Stimulated activated naive CD4-positive, alpha-beta T cell (primary cell): ENCODE measurements at places on chromosomes 5 and 9.

DNA sequence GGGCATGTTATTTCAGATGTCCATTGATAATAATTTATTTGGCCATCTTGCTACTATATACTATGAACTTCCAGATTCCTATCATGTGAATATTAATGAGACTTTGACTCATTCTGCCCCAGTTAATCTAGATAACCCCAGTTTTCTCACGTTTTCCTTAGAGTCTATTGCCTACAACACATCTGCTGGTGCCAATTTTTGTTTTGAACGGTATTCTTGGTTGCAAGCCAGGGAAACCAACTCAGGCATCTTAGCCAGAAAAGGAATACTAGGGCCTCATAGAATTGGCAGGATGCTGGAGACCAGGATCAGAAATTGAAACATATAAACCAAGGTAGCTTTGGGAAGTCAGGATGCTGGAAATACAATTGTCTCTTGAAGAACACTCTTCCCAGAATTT is 28.0 kb upstream of the NPR3 start:
- no peak for DNase-seq

GRCh38 chr9:89397471-89397870 is 79.2 kb downstream of the SECISBP2 start:
- DNase-seq = no peak

DNA sequence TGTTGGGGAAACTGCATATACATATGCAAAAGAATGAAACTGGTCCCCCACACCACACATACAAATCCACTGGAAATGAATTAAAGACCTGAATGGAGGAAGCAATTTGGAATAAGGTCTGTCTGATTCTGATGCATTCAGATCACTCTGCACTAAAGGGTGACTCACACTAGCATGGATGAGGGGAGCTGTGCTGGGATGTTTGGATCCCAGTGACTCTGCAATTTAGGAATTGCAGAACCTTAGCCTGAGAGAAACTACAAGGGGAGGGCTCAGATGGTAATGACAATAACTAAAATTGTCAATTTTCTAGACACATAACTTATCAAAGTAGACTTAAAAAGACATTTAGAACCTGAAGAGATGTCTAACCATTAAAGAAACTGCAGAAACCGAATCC is 312.0 kb downstream of the CDK5RAP2 start:
- DNase-seq = no peak

DNA sequence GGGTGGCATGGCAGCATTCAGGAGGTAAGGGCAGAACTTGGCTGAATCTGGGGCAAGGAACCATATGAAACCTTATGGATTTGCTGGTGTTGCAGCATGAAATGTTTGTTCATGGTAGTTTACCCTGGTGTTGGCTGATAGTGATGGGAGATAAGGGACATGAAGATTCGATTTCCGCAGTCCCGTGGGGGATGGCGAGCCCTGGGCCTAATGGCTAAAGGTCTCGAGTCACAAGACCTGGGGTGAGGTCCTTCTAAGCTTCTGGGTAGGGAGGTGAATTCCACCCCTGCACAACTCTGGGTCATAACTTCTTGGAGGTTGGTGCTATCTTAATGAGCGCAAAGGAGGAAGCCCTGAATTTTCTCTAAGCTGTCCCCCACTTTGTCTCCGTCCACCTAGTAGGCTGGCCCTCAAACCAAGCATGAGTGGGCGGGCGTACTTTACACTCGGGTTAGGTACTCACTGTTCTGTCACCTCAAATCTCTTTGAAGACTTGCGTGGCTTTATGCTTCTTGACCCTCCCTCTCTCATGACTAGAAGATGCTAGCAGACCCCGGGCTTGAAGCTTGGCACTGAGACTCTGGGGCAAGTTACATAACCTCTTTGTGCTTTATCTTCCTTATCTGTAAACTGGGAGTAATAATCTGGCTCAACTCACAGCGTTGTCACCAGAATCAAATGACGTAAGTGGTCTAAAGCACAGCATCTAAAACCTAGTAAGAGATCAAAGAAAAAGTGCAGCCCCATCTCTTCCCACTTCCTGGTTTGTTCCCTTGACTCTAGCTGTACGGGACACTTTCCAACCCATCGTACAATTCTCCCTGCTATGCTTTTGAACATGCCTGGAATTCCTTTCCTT is 72.5 kb downstream of the BASP1 start:
- no peak for DNase-seq

- DNase-seq = no peak
Measured at GRCh38 chr5:132928062-132928407, 35.4 kb downstream of the AFF4 start.

DNA sequence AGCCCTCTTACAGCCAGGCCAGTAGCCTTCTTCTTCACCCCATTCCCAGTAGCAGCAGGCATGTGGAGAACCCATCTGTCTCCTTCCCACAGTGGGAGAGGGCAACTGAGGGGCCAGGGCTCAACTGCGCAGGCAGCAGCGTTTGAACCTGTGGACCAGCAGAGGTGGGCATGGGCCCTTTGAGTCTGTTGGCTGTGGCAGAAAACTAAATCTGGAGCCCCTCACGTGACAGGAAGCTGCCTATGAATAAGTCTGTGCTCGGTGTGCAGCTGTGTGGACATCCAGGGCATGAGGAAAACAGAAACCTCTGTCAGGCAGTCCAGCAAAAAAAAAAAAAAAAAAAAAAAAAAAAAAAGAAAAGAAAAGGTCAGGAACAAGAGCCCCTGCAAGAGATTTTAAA is 189.2 kb upstream of the NR3C1 start:
- no peak for DNase-seq

DNA sequence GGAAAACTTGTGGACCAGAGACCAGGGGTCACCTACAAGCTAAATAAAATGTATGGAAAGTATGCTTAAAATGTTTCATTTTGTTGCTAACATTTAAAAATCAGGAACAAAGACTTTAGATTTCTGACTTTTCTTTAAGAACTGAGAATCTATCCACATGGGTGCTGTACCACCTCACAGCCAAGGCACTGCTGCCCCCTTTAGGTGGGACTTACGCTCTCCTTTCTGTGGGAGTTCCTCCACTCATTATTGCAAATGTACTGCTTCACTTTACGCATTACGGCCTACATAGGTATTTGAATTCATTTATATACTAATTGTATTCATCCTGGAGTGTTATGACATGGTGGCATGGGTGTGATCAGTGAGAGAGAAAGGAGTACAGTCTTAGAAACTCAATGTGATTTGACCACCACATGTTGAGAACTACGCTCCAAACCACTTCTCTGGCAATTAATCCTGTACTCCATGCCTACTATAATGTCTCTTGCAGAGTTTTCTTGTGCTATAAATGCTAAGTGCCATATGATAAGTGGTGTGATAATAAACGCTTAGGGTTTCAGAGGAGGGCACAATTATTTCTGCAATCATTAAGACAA is 24.7 kb upstream of the CETN3 start:
- DNase-seq = peak; percentile 9

- DNase-seq = no peak
Measured at GRCh38 chr5:42522783-42523182, 99.5 kb downstream of the GHR start.

DNA sequence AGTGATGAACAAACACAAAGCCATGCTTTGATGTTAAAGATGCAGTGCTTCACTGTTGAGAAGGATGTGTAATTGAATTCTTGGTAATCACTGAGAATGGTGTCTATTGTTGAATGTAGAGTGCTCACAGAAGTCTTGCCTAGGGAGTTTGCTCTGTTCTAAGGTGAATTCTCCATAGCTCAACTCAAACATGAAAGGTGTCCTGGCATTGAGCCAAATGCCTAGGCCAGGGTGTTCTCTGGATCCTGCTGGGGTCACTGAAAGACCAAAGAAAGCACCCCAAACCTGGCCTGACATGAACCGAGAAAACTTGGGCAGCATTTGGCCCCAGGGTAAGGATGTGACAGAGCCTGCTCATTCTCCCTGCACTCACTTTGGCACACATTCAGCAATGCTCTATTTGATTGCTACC is 217.3 kb downstream of the ARL15 start:
- DNase-seq = no peak

DNA sequence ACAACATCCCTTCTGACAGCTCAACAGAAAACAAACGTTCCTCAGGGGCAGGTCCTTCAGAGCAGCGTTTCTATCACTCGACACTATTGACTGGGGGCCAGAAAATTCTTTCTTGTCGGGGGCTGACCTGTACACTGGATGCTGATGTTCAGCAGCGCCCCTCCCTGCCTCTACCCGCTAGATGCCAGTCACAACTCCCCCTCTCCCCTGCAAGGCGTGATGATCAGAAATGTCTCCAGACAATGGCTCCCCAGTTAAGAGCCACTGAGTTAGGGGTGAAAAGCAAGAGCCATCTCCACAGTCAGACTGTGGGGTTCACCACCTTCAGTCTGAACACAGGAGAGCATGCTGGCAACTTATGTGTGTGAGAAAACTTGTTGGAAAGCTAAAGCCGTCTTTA is 39.8 kb downstream of the SERINC5 start:
- DNase-seq = no peak

DNA sequence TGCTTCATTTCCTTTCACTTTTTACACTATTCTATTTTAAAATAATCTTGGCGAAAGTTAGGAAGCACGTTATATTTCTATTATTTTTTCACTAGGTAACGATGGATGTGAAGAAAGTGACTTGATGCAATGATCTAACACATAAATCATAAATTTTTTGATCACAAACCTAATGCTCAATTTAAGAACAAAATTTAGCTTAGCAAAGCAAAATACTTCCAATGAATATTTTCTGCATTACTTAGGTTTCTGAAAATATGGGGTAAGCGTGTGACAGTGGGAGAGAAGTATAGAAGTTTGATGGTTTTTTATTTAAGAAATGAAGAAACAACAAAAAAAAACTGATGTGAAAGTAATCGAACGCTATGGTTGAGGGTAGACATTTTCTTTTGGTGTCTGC is 1528.7 kb upstream of the CDH9 start:
- no peak for DNase-seq

- DNase-seq = no peak
Measured at GRCh38 chr9:108445431-108446071, 410.2 kb downstream of the ACTL7B start.

- DNase-seq = no peak
Measured at GRCh38 chr5:7329712-7330111, 66.2 kb upstream of the ADCY2 start.

DNA sequence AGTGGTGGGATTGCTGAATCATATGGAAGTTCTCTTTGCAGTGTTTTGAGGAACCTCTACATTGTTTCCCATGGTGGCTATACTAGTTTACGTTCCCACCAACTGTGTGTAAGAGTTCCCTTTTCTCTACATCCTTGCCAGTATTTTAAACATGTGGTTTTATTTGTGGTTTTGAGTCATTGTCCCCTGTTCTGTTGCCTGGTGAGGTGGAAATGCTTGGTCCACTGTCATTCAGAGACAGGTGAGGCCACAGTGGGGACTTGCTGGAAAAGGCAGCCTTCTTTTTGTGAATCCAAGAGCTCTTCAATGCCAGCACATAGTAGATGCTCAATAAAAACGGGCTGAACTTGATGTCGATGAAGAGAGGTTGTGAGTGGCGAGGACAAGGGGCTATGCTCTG is 44.2 kb downstream of the SH3PXD2B start:
- DNase-seq = no peak

DNA sequence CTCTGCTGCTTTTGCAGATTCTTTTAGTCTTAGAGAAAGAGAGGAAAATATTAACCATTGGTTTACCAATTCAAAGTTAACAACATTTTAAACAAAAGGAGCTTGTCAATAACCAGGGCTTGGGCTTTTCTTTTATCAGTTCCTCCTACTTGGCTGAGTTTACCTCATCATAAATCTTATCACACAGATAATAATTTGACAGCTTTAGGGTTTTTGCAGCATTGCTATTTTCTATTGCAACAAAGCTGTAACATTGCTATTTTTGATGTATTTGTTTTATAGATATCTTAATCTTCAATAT is 9.8 kb upstream of the ABL1 start:
- DNase-seq = no peak

- DNase-seq = no peak
Measured at GRCh38 chr5:54717459-54717858, 199.9 kb downstream of the SNX18 start.

- DNase-seq = no peak
Measured at GRCh38 chr9:95079461-95079860, 238.0 kb downstream of the FANCC start.

DNA sequence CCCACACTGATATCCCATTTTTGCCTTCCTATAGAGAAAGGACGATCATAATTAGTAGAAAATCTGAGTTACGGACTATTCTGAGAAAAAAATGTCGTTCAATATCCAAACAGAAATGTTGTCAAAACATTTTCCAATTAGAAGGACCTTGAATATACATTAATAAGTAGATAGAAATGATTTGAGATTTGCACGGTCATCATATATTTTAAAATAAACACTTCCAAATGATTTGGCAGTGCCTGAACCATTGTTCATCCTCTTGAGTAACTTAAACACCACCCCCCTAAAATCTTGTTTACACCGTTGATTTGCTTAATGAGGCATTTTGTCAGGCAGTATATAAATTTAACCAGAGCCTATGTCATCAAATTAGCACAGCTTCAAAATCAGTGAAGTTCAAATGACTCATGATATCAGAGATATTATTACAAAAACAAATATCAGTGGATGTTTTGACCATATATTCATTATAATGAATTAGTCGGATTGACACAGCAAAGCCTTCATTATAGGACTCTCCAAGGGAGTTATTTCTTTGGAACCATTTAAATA is 105.0 kb downstream of the ACTL7B start:
- no peak for DNase-seq

DNA sequence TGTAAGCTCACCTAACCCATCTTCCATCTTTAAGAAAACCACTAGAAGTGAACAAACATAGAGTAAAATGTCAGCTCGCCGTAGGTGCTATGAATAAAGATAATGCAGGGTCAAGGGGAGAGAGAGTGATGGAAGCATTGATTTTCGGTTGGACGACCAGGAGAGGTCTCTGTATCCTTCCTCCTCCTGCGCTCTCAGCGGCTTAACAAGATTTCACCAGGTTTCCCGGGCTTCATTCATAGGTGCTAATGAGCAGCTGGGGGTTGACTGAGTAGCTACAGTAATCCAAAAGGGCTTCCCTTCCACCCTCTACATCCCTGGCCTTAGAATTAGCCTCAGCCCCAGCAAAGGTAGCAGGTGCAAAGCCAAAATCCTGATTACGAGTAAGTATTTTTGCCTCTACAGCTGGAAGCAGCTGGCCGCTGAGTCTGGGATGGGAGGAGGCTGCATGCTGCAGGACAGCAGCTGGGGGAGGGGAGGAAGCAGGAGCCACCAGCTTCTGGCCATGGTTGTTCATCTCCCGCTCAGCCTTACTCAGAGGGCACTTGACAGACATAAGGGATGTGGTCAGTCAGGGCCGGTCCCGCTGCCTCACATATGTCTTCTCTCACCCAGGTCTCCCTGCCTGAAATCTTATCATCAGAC is 112.0 kb upstream of the IL12B start:
- DNase-seq = no peak

DNA sequence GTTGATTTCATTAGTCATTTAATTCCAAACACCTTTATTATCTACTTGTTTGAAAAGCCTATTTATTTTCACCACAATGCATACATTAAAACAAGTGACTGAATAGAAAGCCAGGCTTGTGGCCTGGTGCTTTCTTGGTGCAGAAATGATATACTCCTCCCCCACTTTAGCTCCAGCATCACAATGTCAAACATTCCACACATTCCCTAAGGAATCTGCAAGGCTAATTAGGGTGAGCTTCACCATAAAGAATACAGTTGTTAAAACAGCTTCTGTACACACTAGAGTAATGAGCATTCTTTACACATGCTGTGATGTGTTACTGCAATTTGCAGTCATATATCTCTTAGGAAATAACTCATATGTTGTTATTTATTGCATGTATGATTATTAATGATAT is 705.7 kb downstream of the CETN3 start:
- no peak for DNase-seq
